ENCODE measurements at places on chromosomes 12 and 14. TPM values are rescaled to one million over a fixed set of nuclear protein-coding genes. Genes with fewer than 3 reads are reported as not detected.
A peak's percentile ranks its signal among the peaks of the same experiment; 100 is the strongest.

DNA sequence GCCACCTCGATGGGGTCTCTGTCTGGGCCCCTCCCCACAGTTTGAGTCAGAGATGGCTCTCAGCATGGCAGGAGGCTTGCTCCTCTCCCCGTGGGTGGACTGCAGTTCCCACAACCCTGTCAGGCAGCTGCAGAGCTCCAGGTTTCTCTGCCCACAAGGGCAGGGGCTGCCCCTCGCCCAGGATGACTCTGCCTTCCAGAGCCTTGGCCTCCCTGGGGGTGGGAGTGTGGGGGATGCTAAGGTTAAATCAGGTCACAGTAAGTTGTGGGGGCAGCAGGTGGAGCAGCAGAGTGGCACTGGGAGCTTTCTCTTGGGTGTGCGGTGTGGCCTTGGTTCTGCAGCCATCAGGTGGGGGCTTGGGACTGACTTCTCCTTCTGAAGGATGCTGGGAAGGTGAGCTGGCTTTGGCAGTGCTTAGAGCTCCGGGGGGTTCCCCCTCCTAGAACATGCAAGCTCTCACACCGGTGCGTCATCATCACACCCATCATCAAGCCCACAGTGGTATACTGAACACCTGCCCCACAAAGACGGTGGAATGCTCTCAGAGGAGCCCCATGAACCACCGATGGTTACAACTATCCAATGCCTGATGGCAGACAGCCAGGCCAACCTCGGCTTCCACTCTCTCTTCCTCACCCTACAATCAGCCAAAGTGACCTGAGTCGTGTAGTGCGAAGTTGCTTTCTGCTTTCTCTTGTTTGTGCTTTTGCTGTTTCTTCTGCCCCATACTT is 39.7 kb downstream of the ERH start:
- no peak for DNase-seq

DNA sequence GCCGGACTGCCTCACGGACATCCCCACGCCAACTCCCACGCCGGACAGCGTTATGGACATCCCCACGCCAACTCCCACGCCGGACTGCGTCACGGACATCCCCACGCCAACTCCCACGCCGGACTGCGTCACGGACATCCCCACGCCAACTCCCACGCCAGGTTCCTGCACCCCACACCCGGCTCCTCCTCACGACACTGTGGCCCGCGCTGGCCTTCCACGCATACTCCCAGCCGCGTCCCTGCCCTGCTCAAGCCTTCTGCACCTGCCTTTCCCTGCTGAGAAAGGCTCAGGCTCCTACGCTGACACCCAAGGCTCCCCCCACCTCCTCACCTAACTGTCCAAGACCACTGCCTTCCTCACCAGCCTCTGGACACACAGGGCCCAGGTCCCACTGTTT is 9.7 kb downstream of the CACNA2D4 start:
- no peak for DNase-seq

DNA sequence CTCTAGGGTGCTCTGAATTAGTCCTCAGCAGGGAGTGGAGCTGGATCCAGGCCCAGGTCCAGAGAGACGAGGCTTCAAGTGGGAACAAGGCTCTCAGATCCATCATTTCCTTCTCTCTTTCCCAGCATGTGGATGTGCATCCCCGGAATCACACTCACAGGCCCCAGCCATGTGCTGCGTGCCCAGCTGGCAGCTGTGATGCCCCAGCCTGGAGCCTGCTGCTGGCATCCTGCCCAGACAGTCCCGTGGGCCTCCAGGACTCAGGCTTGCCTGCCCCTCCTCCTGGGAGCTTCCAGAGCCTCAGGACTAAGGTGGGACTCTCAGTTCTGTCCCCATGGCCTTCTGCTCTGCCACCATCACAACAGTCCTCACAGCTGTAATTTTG is 6.2 kb upstream of the KRT84 start:
- DNase-seq: no peak

DNA sequence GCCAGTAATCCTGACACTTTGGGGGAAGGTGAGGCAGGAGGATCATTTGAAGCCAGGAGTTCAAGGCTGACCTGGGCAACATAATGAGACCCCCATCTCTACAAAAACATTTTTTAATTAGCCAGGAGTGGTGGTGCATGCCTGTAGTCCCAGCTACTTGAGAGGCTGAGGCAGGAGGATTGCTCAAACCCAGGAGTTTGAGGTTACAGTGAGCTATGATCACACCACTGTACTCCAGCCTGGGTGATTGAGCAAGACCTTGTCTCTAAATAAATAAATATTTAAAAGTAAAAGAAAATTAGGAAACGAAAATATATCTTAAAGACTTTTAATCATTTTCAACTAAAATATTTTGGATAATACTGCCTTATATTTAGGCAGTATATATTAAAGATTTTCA is 25.9 kb downstream of the CKB start:
- no peak for DNase-seq

DNA sequence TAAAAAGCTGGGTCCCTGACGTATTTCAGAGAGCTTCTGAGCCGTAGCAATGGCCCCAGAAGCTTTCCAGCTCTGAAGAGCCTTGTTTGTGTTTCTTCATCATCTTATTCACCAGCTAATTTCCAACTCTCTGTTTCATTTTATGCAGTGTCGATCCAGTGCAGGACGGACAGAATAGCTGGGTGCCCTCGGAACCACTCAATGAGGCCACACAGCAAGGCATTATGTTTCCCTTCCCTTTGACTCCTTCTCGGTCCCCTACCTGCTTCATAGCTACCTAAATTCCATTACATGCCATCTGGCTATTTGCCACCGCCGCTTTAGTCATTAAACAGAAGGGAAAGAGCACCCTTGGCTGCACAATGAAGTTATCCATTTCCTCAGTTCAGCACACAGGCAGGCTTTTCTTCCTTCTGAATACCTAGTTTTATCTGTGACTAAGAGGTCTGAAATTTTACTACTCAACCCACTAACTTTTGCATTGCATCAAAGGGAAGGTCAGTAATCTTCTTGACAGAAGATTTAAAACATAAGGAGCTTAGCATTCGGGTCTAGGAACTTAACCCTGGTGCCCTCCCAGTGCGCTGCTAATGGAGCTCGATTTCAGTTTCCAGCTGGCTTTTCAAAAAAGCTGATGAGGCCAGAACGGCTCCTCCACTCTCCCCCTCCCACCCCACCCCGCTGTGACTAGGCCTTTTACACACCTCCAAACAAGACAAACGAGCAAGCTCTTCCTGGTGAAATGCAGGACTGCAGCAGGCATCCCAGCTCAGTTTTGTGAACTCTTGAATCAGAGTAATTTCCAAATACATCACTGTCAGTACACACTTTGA is 176.8 kb downstream of the GXYLT1 start:
- DNase-seq: peak; percentile 88

DNA sequence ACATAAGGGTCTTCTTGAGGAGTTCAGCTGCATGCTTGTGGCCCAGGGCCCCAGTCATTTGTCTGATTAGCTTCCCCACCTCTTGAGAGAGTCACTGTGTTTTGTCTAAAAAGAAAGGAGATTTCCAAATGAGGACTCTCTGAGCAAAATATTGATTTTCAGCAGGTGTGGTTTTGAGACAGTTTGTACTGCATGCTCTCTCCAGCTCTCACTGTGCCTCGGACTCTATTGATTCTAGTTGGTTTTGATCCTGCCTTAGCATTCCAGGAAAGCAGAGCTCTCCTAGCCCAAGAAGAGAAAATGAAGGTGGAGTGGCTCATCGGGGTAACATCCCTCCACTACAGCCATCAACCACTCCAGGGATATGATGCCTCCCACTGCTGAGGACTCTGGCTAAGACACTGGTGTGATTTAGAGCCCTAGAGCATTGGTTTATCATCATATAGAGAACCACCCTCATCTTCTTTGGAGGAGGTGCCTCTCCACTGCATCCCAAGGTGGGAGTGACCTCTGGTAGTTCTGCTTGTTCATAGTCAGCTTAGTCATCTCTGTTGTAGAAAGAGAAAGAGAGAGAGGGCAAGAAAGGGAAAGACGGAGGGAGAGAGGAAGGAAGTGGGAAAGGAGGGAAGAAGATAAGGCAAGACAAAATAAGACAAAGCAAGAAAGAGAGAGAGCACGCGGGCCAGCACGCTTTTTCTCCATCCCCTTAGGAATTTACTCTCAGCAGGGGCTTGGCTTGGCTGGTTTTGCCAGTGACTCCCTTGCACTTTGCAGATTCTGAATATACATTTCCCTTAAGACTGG is 365.6 kb downstream of the DPF3 start:
- peak; percentile 31 for DNase-seq

DNA sequence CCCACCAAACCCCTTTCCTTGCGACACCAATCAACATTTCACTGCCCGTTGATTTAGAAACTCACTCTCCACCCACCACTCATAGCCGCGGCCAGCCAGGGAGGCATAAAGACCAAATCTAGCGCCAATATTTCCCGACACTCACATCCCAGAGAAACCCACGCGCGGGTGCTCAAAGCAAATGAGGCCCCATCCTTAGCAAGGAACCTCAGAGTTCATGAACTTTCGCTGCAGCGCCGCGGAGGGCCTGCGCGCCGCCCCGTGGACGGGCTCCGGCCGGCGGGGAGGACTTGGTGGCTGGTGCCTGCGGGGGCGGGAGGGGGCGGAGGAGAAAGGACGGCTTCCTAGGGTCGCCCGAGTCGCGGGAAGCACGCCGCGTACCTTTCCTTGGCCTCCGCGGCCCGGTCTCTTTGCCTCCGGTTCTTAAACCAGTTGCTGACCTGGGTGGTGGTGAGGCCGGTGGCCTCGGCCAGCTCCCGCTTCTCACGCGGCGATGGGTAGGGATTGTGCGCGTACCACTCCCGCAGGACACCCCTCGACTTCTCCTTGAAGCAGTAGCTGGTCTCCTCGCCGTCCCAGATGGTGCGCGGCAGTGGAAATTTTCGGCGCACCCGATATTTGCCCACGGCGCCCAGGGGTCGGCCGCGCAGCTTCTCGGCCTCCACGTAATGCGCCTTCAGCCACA is 886 bp downstream of the SIX1 start:
- peak; percentile 51 for DNase-seq

DNA sequence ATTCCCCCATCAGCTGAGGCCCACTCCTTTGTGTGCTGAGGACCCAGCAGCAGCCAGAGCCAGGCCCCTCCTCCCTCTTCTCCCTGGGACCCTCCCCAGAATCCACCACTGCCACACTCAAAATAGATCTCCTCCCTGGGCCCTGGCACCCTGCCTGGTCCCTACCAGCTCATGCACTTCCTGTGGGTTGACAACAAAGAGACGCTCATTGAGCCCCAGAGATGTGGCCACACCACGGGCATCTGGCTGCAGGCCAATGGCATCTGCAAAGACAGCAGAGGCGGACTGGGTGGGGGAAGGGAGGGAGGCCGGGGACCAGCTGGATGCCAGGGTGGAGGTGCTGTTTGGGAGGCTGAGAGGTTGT is 16.0 kb upstream of the ENDOU start:
- DNase-seq: peak; percentile 72

GRCh38 chr12:78239544-78239943 is 408.9 kb downstream of the NAV3 start:
- DNase-seq: no peak

- DNase-seq: peak; percentile 96
These were observed 82.4 kb downstream of the ARF6 start for GRCh38 chr14:49975276-49975675.

DNA sequence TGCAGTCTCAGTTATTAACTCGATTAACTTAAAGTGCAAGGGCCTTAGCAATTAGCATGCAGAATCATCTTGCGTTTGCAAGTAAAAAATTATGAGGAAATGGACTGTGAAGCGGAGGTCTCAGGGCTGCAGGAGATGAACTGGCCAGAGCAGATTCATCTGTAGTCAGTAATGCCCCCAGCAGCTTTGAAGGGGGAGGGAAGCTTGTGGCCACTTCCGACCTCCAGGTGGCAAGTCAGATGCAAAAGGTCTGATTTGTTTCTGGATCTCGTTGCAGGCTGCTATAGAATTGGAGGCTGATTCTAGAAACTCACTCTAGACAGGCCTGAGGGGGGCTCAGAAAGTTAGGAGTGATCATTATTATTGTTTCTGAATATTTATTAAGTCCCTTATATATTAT is 107.4 kb upstream of the RGS6 start:
- no peak for DNase-seq

GRCh38 chr14:101117543-101117942 is 214.0 kb upstream of the RTL1 start:
- DNase-seq: no peak

DNA sequence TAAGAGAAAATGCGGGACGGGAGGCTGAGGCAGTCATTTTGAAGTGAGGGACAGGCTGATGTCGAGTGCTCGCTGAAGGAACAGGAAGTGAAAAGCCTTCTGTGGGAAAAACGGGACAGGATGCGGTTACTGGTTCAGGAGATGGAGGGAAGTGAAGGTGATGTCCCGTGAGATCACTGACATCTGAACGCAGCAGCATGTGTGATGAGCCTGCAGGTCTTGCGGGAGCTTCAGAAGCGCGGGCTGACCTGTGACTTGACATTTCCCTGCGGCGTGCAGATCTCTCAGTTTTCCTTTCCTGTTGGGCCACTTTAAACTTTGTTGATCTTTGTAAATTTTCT is 77.8 kb downstream of the DDX51 start:
- no peak for DNase-seq

- no peak for DNase-seq
These were observed 459.6 kb upstream of the RGS6 start for GRCh38 chr14:71472356-71473340.

- peak; percentile 76 for DNase-seq
These were observed 65.1 kb downstream of the CRADD start for GRCh38 chr12:93742110-93742934.

- no peak for DNase-seq
These were observed 114.7 kb upstream of the CCDC175 start for GRCh38 chr14:59691266-59691665.

DNA sequence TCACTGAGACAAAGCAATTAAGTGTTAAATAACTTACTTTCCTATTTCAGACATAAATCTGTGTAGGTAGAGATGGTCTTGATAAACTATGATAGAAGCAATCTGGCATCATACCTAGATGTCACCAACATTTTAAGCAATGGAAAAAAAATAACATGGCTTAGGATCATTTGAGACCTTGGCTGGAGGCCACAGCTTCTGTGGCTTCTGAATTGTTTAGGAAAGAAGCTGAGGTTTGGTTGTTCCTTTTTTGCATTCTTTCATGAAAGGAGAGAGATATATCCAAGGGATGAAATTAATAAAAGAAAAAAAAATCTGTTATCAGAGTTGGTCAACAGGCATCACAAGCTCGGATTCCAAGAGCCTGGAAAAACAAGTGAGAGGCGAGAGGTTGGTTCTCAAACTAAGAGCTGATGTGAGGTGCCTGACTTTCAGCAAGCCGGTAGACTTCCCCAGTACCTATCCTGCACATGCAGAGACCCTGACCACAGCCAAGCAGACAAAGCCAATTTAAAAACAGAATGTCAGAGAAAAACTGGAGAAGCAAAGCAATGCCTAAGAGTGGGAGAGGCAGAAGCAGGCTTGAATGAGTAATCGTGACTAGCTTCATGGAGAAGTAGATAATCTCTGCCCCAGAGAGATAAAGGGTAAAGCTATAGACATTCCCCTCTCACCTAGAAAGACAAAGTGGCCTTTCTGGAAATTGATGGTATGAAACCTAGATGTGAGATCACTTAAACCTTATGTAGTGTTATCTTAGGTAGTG is 43.4 kb upstream of the ST8SIA1 start:
- DNase-seq: peak; percentile 7

- DNase-seq: no peak
These were observed 613.8 kb downstream of the KCNH5 start for GRCh38 chr14:62431496-62431895.

- DNase-seq: no peak
These were observed 25.0 kb downstream of the DACT1 start for GRCh38 chr14:58662759-58663158.

The B4GALNT3 gene
- total RNA-seq: 3.7 TPM

The DCN gene
- not detected for total RNA-seq

The LRIG3 gene
- total RNA-seq: 10.8 TPM

The AQP6 gene
- not detected for total RNA-seq

The NINJ2 gene
- not detected for total RNA-seq
